ENCODE measurements at places on chromosomes 2 and 18. TPM values are rescaled to one million over a fixed set of nuclear protein-coding genes. Genes with fewer than 3 reads are reported as not detected.

Gene CKAP2L
- 0.50 TPM for total RNA-seq

Gene ADCYAP1
- total RNA-seq = not detected

Gene BMP10
- total RNA-seq = not detected

Gene SLC35F6
- total RNA-seq = 30.4 TPM

Gene NIFK
- 49.6 TPM for total RNA-seq

Gene CCL20
- total RNA-seq = 2.3 TPM

Gene CDK15
- total RNA-seq = not detected

Gene UGT1A3
- not detected for total RNA-seq

Data from CD8-positive, alpha-beta T cell (primary cell).